ENCODE measurements at places on chromosomes 4 and X.

GRCh38 chr4:129362691-129363274 is 266.8 kb downstream of the C4orf33 start:
- peak; percentile 62 for DNase-seq

DNA sequence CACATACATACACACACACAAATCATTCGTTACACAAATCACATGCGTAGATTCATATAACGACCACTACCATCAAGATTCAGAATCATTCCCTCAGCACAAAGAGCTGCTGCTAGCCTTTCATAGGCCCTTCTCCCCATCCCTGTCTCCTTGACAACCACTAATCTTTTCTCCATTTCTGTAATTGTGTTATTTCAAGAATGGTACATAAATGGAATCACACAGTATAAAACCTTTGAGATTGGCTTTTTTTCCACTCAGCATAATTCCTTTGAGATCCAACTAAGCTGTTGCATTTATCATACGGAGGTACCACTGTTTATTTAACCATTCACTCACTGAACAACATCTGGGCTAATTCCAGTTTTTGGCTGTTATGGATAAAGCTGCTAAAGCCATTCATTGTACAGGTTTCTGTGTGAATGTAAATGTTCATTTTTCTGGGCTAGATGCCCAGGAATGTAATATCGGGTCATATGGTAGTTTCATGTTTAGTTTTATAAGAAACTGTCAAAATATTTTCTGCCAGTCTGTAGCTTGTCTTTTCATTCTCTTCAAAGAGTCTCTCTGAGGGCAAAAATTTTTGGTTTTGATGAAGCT is 64.1 kb downstream of the USP11 start:
- DNase-seq: no peak

DNA sequence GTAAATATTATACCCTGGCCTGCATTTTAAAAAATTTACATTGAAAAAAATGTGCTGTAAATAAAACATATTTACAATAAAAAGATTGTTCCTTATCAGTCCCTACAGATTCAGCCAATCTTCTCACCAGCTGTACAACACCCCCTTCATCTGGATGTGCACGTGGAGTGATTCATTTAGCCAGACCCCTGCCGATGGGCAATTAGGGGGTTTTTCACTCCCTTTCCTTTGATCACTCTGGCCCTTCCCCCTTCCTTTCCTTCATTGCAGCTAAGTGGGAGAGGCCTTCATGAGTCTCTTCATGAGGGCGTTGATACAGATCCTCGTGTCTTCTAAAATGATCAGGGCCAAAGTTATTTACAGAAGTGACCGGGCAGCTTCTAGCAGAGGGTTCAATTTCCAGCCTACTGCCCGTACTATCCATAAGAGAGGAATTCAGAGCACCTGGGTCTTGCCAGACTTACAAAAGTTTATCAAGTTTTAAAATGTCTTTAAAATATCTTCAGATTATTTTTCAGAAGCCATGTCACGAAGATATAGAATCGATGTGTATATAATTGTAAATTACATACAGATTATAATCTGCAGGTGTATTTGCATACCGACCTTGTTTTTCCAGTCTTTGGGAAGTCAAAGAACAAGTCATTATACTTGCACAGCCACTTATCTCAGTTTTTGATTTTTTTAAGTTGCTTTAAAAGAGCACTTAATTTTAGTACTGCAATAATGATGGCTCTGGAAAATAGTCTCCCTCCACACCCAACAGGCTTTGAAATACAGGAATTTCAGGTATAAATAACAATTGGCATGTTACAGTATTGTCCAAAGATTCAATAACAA is 21.4 kb upstream of the RASL11B start:
- no peak for DNase-seq

DNA sequence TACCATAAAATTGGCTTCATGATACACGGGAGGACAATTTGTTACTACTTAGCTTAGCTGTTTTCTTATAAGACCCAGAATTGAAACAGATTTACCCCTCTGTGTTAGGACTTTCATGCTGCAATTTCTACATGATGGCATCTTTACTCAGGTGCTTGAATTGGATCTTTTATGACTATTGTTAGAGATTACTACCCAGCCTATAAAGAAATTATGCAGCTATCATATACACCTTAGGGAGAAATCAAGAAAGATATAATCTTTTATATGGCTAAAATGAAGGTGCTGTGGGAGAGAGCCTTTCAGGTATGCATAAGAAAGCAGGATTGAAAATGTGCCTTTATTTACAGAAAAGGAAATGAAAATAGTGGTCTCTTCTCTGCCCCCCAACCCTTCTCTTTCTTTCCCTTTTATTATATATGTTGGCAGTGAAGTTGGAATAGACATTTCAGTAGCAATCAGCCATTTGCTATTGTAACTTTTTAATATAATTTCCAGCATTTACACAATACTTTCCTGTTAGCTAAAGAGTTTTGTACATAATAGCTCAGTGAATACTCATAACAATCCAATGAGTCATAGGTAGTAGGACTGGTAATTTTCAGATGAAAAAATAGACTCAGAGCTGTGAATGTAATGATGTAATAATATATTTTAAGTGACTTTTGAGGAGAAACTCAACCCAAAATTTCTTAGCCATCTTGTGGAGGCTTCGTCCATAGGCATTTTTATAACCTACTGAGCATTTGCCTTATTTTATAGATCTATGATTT is 311.8 kb downstream of the ADGRL3 start:
- no peak for DNase-seq

- DNase-seq: no peak
These were observed 259.2 kb downstream of the PCDH7 start for GRCh38 chr4:30979402-30979801.

DNA sequence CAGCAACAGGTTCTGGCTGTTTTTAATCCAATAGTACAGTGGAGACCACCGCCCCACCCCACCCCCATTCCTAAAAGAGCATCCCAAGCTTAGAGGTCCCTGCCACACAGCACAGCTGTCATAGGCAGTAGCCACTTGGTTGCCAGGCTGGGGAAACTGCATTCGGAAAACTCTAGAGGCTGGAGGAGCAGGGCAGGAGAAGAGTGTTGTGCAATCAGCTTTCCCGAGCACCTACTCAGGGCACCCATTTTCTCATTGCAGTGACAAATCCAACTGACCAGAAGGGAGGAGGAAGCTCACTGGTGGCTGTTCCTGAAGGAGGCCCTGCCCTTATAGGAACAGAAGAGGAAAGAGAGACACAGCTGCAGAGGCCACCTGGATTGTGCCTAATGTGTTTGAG is 1.1 kb downstream of the CXCL1 start:
- DNase-seq: no peak

DNA sequence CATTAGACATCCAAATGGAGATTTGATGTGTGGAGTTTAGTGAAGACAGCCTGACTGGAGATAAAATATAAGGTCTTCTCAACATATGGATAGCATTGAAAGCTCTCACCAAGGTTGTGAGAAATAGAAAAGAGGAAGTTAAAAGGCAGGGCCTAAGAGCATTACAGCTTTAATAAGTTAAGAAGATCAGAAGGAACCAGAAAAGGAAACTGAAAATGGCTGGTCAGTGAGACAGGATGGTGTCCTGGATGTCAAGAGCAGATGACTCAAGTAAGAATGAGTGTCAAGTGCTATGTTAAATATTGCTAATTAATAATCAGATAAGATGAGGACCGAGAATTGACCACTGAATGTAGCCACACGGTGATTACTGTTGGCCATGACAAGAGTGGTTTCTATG is 642.9 kb downstream of the STPG2 start:
- DNase-seq: no peak

GRCh38 chr4:126445596-126445995 is 1130.8 kb downstream of the FAT4 start:
- no peak for DNase-seq

- DNase-seq: no peak
These were observed 599.7 kb downstream of the ARAP2 start for GRCh38 chr4:35644591-35644990.

DNA sequence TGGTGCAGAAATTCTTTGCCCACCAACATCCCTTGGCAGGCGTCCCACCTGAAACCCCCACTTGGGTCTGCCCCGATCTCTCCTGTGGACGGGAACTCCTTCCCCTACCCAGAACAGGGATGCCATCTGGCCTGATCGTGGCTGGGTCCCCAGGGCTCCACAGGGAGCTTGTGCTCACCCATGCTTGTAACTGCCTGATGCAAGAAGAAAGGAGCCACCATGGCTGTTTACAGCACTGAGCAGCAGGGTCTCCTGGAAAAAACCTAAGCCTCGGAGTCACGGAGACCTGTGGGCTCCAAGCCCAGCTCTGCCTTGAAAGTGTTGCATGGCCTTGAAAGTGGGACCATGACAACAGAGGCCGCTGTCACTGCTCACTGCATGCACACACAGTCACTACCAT is 101.5 kb upstream of the AFAP1 start:
- DNase-seq: no peak

GRCh38 chr4:188783606-188784160 is 644.4 kb downstream of the TRIML1 start:
- DNase-seq: no peak

- DNase-seq: no peak
These were observed 289.8 kb downstream of the ARHGAP10 start for GRCh38 chr4:148021686-148022085.

GRCh38 chrX:65994519-65995506 is 45.1 kb downstream of the VSIG4 start:
- no peak for DNase-seq

DNA sequence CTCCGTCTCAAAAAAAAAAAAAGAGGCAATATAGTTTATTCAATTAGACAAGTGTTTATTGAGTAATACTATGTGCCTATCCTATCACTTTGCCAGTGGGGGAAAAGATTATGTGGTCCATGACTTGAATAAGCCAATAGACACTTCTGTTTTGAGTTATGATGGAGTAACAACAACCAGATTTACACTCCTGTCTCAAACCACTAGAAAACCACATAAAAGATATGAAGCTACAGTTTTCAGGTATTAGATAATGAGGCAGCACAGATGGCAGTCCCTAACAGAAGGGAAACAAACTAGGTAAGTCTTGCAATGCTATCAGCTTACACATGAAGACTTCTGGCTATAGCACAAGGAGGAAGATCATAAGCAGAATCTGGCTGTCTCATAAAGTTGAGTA is 22.5 kb downstream of the NFXL1 start:
- no peak for DNase-seq

DNA sequence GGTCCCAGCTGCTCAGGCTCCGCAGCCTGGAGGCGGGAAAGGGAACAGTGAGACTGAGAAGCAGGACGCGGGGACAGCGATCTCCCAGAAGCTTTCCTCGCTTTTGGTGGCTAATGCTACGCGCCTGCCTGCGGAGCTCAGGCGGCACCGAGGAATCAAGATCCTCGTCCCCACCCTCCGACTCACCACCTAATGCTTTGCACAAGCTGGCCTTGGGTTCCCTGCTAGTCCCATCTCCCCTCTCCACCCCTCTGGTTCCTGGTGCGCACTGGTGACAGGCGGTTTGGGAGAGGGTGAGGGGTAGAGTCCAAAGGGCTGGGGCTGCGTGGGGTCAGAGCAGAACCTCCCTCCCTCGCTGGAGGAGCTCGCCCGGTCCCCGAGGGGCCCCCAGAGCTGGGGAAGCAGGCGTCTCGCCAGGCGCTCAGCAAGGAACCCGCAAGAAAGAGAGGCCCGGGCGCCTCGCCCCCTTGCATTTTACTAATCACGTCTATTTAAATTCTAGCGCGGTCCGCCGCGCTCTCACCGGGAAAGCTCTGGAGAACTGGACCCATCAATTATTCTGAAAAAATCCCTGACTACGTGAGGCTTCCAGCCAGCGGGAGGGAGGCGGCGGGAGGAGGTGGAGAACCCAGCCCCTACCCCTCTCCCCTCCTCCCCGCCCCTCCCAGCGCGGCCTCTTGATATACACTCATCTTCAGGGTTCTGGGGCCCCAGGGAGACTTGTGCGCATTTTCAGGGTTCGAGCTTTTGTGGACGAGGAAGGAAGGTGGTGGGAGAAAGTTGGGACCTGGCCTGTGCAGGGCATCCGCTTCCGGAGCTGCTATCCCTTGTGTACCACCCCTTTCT is 9.1 kb downstream of the POU4F2 start:
- no peak for DNase-seq

GRCh38 chr4:145315811-145316225 is 135.4 kb upstream of the OTUD4 start:
- DNase-seq: no peak

DNA sequence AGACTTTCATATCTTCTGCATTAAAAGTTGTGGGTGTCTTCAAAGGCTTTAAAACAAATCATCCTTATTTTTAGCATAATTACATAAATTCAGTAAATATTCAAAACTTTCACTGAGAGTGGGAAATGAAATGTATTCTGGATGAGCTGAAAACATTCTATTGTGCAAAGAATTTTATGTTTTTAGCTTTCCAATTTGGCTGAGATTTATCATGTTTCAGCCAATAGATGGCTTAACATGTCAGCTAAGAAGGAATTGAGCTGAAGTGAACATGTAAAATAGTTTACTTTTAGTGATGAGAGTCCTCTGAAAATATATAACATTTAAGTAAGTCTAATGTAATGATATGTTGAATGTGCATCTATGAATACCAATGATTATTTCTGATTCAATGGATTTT is 213.5 kb upstream of the GIMD1 start:
- no peak for DNase-seq

DNA sequence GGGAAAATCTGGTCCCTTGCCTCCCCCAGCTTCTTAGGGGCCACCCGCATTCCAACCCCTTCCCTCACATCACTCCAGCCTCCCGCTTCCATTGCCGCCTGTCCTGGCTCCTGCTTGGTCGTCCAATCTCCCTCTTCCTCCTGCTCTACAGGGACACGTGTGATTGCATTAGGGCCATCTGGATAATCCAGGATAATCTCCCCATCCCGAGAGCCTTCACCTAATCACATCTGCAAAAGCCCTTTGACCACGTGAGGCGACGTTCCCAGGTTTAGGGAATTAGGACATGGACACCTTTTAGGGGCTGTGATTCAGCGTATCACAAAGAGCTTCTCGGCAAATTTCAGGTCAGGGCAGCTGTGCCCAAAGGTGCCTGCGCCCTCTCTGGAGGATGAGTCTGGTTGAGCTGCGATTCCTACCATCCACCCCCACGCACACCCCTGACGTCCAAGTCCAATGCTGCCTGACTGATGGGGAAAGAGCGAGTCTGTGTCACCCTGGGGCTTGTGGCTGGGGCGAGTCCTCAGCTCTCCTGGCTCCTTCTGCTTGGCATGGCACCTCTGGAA is 104.6 kb downstream of the PSAPL1 start:
- no peak for DNase-seq

DNA sequence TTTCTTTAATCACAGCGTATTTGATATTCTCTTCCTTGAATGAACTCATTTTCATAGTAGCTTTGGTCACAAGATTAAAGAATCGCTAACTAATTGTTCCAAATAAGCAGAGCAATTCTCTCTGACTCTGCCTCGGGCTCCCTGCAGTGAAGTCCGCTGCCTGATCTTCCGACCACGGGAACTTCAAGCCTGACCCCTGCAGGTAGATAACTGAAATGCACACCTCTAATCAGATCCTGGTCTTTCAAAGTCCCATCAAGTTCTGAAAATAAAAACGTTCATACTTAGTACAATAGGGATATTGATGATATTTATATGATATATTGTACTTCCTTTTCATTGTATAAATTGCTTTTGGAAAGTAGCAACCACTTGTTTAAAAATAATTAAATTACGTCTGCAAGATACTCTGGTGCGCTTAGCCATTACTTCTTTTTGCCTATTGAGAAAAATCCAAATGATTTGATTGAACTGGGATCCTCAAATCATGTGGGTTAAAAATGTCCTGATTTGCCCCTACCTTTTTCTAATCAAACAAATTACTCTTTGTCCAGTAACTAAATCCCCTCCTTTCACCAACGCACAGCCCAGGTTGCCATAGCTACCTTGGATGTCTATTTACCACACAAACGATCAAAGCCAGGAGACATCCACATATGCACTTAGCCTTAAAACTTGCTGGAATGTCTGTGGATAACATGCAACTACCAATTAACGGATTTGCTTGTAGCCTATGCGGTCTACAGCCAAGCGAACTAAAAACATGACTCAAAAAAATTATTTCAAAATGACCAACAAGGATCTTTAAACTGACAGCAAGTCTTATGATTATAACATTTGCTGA is 4.2 kb downstream of the MID1 start:
- DNase-seq: peak; percentile 61

Data from globus pallidus (tissue), 1 donor.